ENCODE measurements at places on chromosomes 13 and 19. TPM values are rescaled to one million over a fixed set of nuclear protein-coding genes. Genes with fewer than 3 reads are reported as not detected.

Gene TMEM238
- 19.3 TPM for total RNA-seq

Gene EID2B
- 4.5 TPM for total RNA-seq

Gene CEACAM4
- total RNA-seq = not detected

Gene CATSPERD
- not detected for total RNA-seq

- peak; percentile 53 for DNase-seq
- H3K4me3 ChIP-seq = peak overlapping the region; percentile 95
- H3K4me1 ChIP-seq = peaks cover 69% of the 10 kb centered on the region
- peaks cover 75% of the 10 kb centered on the region for H3K36me3 ChIP-seq
- no peaks in the 10 kb centered on the region for H3K27me3 ChIP-seq
- H3K27ac ChIP-seq = peak overlapping the region; percentile 87
These were observed 3.0 kb downstream of the RPL13A start for GRCh38 chr19:49490287-49491029.

DNA sequence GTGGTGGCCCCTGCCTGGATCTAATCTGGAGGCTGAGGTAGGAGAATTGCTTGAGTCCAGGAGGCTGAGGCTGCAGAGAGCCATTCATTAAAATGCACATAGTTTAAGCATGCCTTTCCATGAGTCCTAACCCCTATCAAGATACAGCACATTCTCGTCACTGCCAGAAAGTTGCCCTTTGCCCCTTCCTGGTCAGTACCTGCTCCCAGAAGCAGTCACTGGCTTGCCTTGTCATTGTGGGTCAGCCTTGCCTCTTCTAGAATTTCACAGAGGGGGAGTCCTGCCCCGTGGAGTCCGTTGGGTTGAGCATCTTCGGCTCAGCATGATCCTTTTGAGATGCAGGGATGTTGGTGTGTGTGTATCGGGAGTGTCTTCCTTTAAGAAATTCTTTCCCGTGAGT is 10.8 kb downstream of the BICRA start:
- no peak overlapping the region for H3K4me3 ChIP-seq
- peaks cover 3% of the 10 kb centered on the region for H3K4me1 ChIP-seq

GRCh38 chr19:2171349-2172145 is 7.8 kb downstream of the DOT1L start:
- peak overlapping the region; percentile 40 for H3K27ac ChIP-seq
- H3K27me3 ChIP-seq = no peaks in the 10 kb centered on the region
- H3K36me3 ChIP-seq = peaks cover 17% of the 10 kb centered on the region
- H3K4me1 ChIP-seq = peaks cover 60% of the 10 kb centered on the region
- DNase-seq = peak; percentile 73
- H3K4me3 ChIP-seq = no peak overlapping the region

DNA sequence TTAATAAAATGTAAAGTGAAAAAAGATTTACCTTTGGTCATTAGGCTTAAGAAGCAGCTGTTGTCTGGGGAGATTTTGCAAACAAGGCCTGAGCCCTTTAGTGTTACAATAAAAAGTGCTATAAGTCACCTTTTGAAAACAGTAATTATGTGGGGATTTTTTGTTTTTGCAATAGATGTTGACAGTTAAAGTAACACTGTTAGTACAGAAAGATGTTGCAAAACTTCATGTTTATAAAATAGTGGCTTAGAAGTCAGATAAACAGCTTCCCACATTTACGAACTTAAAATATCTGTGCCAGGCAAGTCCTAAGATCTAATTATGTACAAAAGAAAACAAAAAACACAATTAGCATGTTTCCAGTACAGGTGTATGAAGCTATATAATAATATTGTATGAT is 138.0 kb upstream of the IRS2 start:
- peaks cover 2% of the 10 kb centered on the region for H3K27me3 ChIP-seq
- DNase-seq = no peak
- no peak overlapping the region for H3K27ac ChIP-seq
- H3K4me1 ChIP-seq = no peaks in the 10 kb centered on the region

DNA sequence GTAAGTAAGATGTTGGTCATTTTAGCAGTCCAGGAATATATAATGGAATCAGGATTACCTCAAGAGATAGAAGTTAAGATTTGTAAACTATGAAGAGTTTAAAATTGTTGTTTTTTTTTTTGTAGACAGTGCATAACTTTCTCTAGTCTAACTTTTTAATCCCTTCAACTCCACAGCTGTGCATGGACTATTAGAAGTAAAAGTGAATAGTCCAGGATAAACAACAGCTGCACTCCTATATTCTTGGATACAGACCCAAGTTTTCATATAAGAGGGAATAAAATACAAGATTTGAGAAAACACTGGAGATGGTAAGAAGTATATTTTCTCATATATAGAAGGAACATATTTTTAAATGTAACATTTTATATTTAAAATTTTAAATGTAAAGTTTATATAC is 1509.9 kb downstream of the SLITRK5 start:
- H3K4me1 ChIP-seq = no peaks in the 10 kb centered on the region
- no peaks in the 10 kb centered on the region for H3K27me3 ChIP-seq
- H3K27ac ChIP-seq = no peak overlapping the region

DNA sequence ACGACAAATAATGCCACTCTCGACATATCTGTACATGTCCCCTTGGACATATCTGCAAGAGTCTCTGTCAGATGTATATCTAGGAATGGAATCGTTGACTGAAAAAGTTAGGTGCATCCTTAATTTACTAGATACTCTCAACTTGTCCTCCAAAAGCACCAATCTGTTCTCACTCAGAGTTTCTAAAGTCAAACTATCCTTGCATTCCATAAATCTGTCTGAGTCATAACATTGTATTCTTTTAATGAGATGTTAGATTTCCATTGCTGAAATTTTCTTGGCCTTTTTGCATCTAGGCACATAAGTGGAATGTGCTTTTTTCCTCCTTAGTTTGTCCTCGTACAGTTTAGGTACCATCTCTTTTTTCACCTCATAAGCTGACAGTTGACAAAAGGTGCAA is 139.8 kb downstream of the PTPRS start:
- H3K36me3 ChIP-seq = no peaks in the 10 kb centered on the region
- no peaks in the 10 kb centered on the region for H3K27me3 ChIP-seq
- H3K4me1 ChIP-seq = no peaks in the 10 kb centered on the region

DNA sequence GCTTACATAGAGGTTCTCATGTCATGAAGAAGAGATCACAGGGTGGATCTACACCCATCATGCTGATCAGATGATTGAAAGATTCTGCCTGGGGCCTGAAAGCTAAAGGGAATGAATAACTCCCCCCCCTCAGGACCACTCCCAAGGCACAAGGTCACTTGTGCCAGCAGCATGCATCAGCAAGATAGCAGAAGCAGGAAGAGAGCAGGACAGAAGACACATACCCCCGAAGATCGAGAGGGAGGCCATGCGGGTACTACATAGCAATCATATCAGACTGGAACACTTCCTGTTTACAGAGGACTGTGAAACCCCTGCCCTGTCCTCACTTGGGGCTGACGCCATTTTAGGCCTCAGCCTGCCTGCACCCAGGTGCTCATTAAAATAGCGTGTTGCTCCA is 143.2 kb upstream of the EDNRB start:
- H3K4me1 ChIP-seq = no peaks in the 10 kb centered on the region
- no peak overlapping the region for H3K4me3 ChIP-seq
- no peak overlapping the region for H3K27ac ChIP-seq

DNA sequence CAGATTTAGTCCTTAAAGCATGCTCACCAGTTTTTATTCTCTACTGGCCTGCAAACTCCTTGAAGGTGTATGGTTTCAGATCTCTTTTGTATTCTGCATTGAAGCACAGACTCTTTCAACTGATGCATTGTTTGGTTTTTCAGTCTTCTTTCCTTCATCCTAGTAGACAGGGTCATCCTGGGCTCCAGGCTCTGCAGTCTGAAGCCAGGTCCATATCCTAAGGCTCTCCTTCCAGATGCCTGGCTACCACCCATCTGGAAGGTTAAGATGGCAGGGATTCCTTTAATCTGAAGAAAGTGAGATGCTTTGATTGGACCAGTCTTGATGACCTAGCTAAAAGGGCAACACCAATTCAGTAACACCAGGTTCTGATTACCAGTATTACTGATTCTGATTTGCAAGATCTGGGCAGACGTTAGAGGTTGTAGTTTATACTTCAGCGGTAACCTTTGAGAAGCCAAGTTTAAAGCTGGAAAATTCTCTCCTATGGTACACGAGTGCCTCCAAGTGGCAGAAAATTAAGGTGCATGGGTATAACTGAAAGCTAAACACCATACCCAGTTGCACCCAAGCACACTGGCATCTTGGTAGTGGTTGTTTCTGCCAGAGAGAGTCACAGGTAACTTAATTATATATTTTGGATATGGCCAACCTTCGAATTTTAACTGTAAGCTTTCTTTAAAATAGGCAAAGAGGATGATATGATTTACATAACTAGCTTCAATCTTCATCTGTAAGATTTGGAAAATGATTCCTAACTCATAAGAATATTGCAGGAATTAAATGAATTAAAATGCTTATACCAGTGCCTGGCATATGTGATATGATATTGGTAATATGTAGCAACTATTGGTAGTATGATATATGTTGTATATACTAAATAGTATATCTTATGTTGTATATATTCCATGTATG is 1651.9 kb upstream of the MIR17HG start:
- no peak overlapping the region for H3K4me3 ChIP-seq
- no peaks in the 10 kb centered on the region for H3K36me3 ChIP-seq
- DNase-seq = no peak
- no peaks in the 10 kb centered on the region for H3K27me3 ChIP-seq

Measured in activated CD4-positive, alpha-beta memory T cell treated with anti-CD3 and anti-CD28 coated beads, Interleukin-2, amount 10 ng/mL, durations not matched to agents 7 days and 5 days (primary cell).